ENCODE measurements at places on chromosomes 7 and 10.

- no peak for DNase-seq
Observed at GRCh38 chr7:87645446-87645845, 17.2 kb downstream of the RUNDC3B start.

GRCh38 chr10:100534726-100535125, 1.0 kb upstream of the HIF1AN start:
- no peak for DNase-seq

GRCh38 chr7:81533931-81534330, 235.9 kb downstream of the HGF start:
- DNase-seq = no peak

DNA sequence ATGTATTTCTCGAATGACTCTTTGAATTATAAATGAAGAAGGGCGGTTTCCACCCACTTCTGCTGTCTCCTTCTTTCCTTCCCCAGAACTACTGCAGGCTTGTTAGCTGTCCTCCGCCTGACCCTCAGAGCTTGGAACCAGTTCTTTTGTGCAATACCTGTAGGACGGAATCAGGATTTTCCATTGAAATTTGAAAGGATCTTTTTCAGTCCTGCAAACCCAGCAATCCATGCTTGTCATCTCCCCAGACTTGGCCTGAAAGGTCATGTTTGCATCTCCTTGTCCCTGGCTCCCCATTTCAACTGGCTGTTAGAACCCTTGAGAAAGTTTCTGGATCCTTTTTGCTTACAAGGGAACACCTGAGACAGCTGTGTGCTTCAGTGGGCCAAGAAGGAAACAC, 47.5 kb downstream of the PLCE1 start:
- no peak for DNase-seq

DNA sequence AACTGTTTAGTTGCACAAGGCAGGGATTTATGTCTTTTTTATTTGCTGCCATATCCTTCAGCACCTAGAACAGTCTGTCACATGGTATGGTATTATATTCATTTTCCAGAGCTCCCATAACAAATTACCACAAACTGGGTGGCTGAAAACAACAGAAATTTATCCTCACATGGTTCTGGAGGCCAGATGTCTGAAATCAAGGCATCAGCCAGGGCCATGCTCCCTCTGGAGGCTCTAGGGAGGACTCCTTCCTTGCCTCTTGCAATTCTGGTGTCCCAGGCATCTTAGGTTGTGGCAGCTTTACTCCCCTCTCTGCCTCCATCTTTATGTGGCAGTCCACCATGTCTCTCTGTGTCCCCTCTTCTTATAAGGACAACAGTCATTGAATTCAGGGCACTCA, 43.1 kb downstream of the MET start:
- peak; percentile 14 for DNase-seq

DNA sequence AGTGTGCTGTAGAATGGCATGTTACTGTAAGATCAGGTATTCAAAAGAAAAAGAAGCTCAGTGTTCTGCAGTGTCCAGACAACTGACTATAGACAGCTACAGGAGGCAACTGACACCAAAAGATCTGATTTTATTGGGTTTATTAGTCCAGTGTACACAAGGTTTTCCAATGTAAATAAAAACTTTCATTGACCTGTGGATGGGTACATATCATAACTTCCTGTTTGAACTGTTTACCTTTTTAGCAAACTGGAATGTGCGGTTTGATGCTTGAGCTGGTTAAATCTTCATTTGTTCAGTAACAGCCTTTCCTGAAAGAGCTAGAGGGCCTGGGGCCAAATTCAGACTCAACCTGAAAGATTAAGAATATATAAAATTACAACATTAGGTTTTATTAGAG, 172.6 kb upstream of the SP8 start:
- DNase-seq = peak; percentile 93

DNA sequence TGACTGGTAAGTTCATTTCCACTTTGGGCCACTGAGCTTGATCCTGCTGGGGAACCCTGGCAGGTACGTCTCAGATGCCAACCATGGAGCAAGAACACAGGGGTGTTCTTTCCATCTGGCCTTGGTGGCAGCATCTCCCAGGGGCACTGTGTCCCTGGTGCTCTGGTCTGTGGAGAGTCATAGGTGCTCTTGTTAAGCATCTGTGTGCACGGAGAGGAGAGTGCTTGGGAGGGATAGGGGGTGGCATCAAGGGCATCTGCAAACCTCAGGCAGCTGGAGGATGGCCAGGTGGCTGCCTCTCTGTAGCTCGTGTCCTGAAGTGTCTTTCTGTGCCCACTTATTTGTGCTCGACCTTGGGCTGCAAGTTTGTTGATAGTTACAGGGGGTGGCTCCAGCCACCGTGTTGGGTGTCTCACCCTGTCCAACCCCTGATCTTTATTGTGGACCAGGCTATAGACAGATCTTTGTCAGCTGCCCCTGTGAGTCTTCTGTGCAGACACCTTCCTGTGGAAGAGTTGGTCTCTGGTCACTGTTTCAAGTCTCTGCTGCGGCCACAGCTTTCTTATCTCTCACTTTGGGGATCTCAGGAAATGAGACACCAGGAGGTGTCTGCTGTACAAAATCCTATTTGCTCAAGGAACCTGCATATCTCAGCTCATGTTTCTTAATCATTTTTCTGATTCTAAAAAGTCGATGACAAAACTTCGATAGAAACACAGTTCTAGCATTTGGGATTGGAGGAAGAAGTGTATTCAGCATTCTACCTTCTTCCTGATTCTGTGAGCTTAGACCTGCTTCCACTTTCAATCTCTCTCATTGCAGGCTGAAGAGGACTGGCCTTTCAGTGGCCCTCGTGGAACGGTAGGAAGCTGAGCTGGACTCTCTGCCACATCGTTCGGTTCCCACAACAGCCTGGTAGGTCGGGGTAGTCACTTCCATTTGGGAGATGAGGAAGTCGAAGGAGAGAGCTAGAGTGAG, 17.2 kb upstream of the GIMAP8 start:
- no peak for DNase-seq

DNA sequence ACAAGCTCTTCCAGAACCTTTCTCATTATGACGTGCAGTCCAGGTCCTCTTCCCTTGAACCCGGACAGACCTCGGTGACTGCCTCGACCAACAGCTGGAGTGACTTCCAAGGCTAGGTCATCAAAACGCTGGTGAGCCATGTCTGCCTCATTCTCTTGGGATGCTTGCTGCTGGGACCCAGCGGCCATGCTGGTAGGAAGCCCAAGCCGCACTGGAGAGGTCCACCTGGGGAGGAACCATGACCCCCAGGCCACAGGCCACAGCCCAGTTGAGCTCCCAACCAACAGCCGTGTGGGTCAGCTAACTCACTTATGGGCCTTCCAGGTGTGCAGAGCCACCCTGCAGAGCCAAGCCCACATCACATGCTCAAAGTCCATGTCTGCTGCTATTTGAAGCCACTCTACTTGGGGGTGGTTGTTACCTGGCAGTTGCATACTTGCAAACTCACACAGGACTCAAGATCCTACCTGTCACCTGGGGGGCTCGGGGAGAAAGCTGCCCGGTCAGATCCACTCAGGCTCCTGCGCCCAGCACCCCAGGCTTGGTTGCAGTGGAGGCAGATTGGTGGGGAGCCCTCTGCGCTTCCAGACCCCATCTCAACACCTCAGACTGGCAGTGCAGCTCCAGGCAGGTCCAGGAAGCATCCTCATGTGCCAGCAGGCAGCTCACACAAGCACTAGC, 57.0 kb downstream of the MICALL2 start:
- no peak for DNase-seq

- peak; percentile 21 for DNase-seq
Observed at GRCh38 chr10:97896756-97897358, 47.2 kb downstream of the GOLGA7B start.

DNA sequence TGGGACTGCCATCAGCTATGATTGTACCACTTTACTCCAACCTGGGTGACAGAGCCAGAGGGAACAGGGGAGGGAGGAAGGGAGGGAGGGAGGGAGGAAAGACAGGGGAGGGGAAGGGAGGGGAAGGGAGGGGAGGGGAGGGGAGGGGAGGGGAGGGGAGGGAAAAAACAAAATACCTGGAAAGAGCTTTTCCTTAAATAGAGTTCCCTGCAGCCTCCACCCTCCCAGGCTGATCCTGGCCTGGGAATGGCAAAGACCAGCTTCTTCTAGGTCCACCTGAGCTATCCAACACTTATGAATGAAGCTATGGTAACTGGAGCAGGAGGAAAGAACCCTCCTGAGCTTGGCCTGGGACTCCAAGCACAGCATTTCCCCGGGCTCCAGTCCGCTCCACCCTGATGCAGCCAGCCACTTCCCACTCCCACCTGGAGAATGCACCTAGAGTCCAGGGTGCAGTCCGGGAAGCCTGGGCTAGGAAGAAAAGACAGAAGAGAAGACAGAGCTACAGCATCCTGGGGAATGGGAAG, 66.1 kb downstream of the GRID1 start:
- DNase-seq = no peak

DNA sequence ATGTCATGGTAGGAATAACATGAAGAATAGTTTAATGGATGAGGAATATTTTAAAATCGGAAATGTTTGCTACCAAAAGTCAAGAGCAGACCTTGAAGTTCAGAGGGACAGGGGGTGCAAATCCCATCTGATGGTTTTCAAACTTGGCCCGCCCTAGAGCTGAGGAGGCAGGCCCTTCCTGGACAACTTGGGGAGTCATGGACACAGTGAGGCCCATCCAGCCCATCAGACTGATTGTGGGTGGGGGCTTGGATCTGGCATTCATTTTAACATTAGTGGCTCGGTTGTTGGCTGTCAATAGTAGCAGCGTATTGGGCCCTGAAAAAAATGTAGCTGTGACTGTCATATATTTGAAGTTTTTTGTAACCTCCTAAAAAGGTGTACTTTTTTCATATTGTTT, 2.0 kb downstream of the C10orf90 start:
- DNase-seq = no peak

DNA sequence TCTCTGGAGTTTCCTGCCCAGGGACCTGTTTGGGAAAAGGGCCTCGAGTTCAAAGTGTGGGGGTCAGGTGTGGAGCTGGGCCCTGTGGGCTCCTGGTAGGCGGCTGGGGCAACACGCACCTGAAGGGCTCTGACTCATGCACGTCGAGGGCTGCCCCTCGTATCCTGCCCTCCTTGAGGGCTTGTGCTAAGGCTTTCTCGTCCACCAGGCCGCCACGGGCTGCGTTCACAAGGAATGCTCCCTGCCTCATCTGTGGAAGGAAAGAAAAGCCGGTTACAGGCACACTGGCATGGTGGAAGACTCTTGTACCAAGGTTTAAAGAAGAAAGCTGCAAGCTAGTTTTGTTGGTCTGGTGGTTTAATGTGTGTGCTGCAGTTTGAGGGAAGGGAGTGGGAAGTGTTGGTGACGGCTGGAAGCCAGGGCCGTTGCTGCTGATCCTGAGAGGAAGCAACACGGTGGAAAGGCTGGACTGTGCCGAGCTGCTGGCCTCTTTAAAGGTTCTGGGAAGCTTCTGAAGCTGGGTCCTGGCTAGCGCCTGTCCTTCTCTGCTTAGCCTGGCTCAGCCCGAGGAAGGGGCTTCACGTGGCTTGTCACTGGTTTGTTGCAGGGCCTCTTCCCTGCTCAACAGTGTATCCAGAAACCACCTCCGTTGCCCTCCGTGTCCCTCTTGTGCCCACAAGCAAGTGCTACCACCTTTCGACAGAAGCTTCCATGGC, 52.0 kb downstream of the ZRANB1 start:
- DNase-seq = no peak

DNA sequence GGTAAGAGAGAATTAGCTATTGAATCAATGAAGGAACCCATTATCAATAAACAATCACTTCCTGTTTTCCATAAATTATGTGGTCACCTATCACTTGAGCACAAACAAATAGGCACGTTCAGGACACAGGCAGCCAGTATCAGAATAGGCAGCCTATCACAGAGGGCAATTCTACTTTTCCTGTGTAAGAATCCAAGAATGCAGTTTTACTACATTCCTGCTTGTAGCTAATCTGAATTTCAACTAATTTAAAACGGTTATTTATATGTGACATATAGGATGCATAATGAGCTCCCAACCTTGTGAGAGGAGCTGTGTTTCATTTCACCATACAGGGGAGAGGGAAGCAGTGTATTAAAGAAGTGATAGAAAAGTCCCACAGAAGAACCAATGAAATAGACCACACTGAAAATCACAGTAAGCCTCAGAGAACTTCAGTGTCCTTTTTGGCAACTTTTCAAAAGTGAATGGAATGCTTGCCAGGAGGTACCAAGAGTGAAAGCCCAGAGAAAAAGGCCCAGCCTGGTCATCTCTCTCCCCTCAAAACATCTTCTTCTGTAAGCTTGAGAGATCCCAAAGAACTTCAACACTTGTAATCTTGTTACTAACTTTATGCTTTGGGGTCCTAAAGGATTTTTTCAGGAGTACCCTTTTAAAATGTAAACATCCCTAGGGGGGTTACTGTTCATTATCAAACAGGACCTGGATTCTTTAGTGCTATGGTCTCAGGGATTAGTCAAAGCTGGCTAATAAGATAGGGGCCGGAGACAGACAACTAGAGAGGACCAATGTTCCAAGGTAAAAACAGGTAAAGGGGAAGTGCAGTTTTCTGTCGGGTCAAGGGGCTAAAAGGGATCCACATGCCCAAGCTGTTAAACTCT, 1.3 kb downstream of the IMMP2L start:
- no peak for DNase-seq

All from DMS53 (cell line).